ENCODE measurements at places on chromosomes 3 and 15. TPM values are rescaled to one million over a fixed set of nuclear protein-coding genes. Genes with fewer than 3 reads are reported as not detected.

Gene CSPG4
- total RNA-seq: 11.8 TPM

Gene COL8A1
- 1.1 TPM for total RNA-seq

Gene A4GNT
- not detected for total RNA-seq

Gene TNFSF10
- total RNA-seq: 1.2 TPM

Gene EXD1
- total RNA-seq: not detected

Gene FGD5
- total RNA-seq: 3.4 TPM

Gene GOLGA6D
- 0.18 TPM for total RNA-seq

Gene CADPS
- total RNA-seq: 3.3 TPM

Gene GLDN
- 0.49 TPM for total RNA-seq

Gene LRRC34
- 5.3 TPM for total RNA-seq

Gene MASP1
- total RNA-seq: 1.4 TPM

DNA sequence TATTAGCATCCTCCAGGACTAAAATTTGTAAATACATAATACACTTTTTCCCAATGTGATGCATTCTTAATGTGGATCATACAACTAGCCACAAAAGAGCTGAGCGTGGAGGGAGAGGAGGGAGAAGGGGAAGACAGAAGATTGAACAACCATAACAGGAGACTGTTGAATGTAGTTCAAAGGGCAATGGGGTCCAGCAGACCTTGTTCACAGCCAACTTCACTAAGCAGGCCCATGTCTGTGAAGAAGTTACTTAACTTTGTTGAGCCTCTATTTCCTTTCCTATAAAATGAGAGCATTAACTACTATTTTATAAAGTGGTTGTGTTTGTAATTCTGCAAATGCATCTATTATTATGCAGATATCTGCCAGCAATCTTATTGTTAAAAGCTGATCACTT is 13.3 kb downstream of the NCEH1 start:
- peaks cover 8% of the 10 kb centered on the region for H3K4me1 ChIP-seq
- H3K4me3 ChIP-seq: no peak overlapping the region
- DNase-seq: no peak
- no peak overlapping the region for H3K27ac ChIP-seq
- no peaks in the 10 kb centered on the region for H3K36me3 ChIP-seq

- no peak for DNase-seq
- no peaks in the 10 kb centered on the region for H3K36me3 ChIP-seq
- peaks cover 20% of the 10 kb centered on the region for H3K4me1 ChIP-seq
- no peak overlapping the region for H3K4me3 ChIP-seq
- H3K27me3 ChIP-seq: peaks cover 1% of the 10 kb centered on the region
Observed at GRCh38 chr3:64056606-64057180, 33.4 kb upstream of the PSMD6 start.

DNA sequence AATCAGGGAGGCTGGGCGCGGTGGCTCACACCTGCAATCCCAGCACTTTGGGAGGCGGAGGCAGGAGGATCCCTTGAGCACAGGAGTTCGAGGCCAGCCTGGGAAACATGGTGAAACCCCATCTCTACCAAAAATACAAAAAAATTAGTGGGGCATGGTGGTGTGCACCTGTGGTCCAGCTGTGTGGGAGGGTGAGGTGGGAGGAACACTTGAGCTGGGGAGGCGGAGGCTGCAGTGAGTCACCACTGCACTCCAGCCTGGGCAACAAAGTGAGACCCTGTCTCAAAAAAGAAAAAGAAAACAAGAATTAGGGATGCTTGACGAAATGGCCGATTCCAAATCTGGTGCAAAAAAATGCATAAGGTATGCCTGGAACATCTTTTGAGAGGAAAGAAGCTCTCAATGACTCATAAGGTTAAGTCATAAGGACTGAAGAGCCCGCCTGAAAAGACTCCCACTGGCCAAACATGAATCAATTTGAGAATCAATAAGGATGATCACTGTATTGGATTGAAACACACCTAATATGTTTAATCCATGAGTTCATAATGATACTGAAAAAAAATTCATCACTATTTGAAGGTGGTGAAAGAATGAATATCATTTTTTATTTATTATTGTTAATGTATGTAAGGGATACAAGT is 27.7 kb downstream of the BLM start:
- no peaks in the 10 kb centered on the region for H3K27me3 ChIP-seq
- H3K4me3 ChIP-seq: no peak overlapping the region
- no peak for DNase-seq
- H3K4me1 ChIP-seq: peaks cover 14% of the 10 kb centered on the region
- H3K27ac ChIP-seq: no peak overlapping the region
- peaks cover 12% of the 10 kb centered on the region for H3K36me3 ChIP-seq

GRCh38 chr3:3129579-3129978 is 2.8 kb downstream of the TRNT1 start:
- H3K27ac ChIP-seq: no peak overlapping the region
- DNase-seq: no peak
- H3K27me3 ChIP-seq: no peaks in the 10 kb centered on the region
- H3K4me3 ChIP-seq: no peak overlapping the region
- peaks cover 16% of the 10 kb centered on the region for H3K36me3 ChIP-seq
- H3K4me1 ChIP-seq: peaks cover 26% of the 10 kb centered on the region

GRCh38 chr15:85318048-85318731 is 62.2 kb upstream of the AKAP13 start:
- no peaks in the 10 kb centered on the region for H3K27me3 ChIP-seq
- no peak overlapping the region for H3K4me3 ChIP-seq
- H3K27ac ChIP-seq: no peak overlapping the region

GRCh38 chr15:74777769-74778598 is 3.9 kb upstream of the CSK start:
- no peak for DNase-seq
- H3K4me1 ChIP-seq: peaks cover 38% of the 10 kb centered on the region
- H3K4me3 ChIP-seq: no peak overlapping the region
- peak overlapping the region; percentile 48 for H3K27ac ChIP-seq

- H3K36me3 ChIP-seq: no peaks in the 10 kb centered on the region
- no peak overlapping the region for H3K4me3 ChIP-seq
- no peaks in the 10 kb centered on the region for H3K27me3 ChIP-seq
- DNase-seq: no peak
Observed at GRCh38 chr3:182303169-182303568, 490.1 kb upstream of the ATP11B start.

DNA sequence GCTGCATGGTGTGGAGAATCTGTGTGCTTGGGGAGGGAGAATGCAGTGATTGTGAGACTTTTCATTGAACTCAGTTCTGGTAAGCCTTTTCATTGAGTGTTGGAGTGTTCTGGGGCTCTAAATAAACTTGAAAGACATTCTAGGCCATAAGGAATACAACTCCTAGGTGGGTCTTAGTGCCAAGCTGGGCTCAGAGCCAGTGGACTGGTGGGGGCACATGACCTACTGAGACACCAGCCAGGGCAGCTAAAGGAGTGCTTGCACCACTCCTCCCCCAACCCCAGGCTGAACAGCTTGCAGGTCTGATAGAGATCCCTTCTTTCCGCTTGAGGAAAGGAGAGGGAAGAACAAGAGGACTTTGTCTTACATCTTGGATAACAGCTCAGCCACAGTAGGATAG is 21.7 kb upstream of the KPNA4 start:
- H3K27me3 ChIP-seq: peaks cover 7% of the 10 kb centered on the region
- H3K4me3 ChIP-seq: no peak overlapping the region
- H3K36me3 ChIP-seq: no peaks in the 10 kb centered on the region

- no peaks in the 10 kb centered on the region for H3K4me1 ChIP-seq
- H3K36me3 ChIP-seq: no peaks in the 10 kb centered on the region
- DNase-seq: no peak
Observed at GRCh38 chr3:10356461-10356981, 35.6 kb upstream of the SEC13 start.

DNA sequence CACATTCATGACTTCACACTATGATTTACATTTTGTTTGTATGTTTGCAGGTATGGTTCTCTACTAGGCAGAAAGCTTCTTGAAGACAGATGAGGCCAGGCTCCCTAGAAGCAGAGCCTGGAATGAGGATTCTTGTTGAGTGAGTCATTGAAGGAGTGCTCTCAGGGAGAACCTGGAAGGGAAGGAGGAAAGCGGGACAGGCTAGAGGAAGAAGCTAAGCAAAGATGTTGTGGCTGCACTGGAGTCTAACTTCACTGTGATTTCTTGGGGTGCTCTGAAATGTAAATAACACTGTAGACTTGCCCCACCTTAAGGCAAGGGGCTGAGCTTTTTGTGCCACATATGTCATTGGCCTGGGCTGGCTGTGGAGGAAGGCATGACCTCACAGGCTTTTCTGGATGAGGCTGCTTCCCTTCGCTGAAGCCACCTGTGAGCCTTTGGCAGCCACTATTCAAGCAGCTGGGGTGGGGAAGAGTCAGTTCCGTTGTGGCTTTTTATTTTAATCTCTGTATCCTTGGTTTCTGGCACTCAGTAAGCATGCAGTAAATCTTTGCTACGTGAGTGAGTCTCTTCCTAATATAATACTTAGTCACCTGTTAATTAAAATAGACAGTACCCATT is 307.3 kb downstream of the SV2B start:
- peaks cover 24% of the 10 kb centered on the region for H3K4me1 ChIP-seq
- no peaks in the 10 kb centered on the region for H3K36me3 ChIP-seq
- no peak overlapping the region for H3K27ac ChIP-seq
- H3K4me3 ChIP-seq: no peak overlapping the region

DNA sequence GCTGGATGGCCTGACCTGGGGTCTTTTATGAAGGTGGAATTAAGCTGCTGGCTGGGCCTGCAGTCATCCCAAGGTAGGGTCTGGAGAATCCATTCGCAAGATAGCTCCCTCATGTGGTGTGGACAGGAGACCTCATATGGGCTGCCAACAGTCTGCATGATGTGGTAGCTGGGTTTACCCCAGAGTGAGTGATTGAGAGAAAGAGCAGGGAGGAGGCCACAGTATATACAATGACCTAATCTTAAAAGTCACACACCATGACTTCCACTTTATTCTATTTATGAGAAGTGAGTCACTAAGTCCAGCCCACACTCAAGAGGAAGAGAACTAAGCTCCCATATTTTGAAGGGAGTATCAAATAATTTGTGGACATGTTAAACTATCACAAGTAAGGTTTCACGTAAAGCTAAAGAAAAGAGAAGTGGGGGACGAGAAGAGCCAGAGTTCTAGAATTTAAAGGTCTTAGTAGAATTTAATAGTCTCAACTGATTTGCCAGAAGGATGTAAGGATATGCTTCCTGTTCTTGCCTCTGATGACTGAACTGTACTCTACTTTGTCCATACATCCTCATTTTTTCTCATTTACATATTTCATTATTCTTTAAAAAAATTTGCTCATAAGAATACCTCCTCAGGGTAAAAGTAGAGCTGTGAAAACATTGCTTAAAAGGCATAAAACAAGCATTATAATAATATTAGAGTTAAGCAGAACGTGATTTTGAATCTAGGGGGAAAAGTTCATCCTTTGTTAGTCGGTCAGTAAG is 184.4 kb downstream of the PEX5L start:
- H3K4me3 ChIP-seq: no peak overlapping the region
- H3K4me1 ChIP-seq: no peaks in the 10 kb centered on the region
- H3K36me3 ChIP-seq: no peaks in the 10 kb centered on the region
- peaks cover 14% of the 10 kb centered on the region for H3K27me3 ChIP-seq
- DNase-seq: no peak

DNA sequence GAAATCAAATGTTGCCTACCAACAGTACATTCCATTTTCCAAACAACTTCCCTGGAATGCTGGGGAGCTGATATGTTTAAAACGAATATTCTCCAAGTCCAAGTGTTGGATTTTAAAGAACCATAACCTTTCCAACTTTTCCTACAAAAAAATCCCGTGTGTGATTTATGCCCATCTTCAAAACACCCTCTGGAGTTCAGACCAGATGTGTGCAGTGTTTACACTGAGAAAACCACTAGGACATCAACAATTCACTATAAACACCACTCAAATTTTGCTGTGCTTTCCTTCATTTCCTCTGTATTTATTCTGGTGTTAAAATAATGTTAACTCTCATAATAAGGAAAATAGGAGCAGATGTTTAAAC is 2.4 kb downstream of the VGLL4 start:
- H3K27ac ChIP-seq: peak overlapping the region; percentile 98
- no peak for DNase-seq
- H3K4me1 ChIP-seq: peaks cover 58% of the 10 kb centered on the region
- H3K36me3 ChIP-seq: no peaks in the 10 kb centered on the region
